ENCODE measurements at places on chromosomes 6 and 20.

- DNase-seq: no peak
Observed at GRCh38 chr6:151914484-151914883, 107.0 kb downstream of the ESR1 start.

- DNase-seq: peak; percentile 38
Observed at GRCh38 chr6:134347885-134348805, 30.2 kb upstream of the SGK1 start.

DNA sequence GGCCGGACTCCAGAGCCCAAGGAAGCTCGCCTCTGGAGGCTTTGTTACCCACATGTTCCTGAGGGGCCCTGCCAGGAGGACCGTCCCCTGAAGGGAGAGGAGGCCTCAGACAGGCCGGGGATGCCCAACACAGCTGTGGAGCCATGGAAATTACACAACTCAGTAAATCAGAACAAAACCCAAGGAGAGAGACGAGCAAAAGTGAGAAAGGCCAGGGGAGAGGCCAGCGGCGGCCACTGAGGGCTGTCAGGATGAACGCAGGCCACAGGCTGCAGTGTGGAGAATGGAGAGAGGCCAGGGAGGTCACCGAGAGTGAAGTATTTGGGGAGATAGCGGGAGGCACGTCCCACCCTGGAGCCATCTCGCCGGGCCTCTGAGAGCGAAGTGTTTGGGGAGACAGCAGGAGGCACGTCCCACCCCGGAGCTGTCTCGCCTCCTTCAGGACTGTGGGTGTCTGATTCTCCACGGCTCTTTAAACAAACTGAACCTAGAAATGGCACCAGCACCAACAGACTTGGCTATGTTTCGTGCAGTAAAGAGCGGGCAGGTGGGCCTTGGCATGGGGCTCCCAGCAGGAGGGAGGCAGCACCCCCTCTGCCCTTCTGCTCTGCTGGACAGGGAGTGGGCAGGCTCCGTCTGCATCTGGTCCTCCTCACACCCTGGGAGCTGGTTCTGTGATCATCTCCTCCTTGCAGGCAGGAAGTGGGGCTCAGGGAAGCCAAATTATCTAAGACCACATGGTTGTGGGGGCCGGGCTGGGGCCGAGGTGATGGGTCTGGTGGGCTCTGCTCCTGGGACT, 91.0 kb downstream of the YTHDF1 start:
- no peak for DNase-seq

- DNase-seq: no peak
Observed at GRCh38 chr6:132425176-132425575, 23.9 kb upstream of the MOXD1 start.
